ENCODE measurements at places on chromosomes 16 and 17. TPM values are rescaled to one million over a fixed set of nuclear protein-coding genes. Genes with fewer than 3 reads are reported as not detected.

The C1QTNF8 gene
- not detected for total RNA-seq

The ACAP1 gene
- not detected for total RNA-seq

The OR1F1 gene
- not detected for total RNA-seq

The SPATA32 gene
- total RNA-seq = not detected

The GP1BA gene
- not detected for total RNA-seq

The TAC4 gene
- total RNA-seq = not detected

The TERB1 gene
- total RNA-seq = not detected

The KAT2A gene
- total RNA-seq = 8.6 TPM

The OR1A1 gene
- not detected for total RNA-seq

The ITGB3 gene
- total RNA-seq = 3.1 TPM

The ZFP1 gene
- total RNA-seq = 14.4 TPM

The CLEC10A gene
- total RNA-seq = not detected

The TEX14 gene
- total RNA-seq = not detected

The GUCY2D gene
- total RNA-seq = not detected

The ASGR1 gene
- not detected for total RNA-seq
